Activated CD4-positive, alpha-beta T cell treated with anti-CD3 and anti-CD28 coated beads, Interleukin-2, amount 10 ng/mL, durations not matched to agents 7 days and 5 days (primary cell): ENCODE measurements at places on chromosomes 7 and 10. TPM values are rescaled to one million over a fixed set of nuclear protein-coding genes. Genes with fewer than 3 reads are reported as not detected.

DNA sequence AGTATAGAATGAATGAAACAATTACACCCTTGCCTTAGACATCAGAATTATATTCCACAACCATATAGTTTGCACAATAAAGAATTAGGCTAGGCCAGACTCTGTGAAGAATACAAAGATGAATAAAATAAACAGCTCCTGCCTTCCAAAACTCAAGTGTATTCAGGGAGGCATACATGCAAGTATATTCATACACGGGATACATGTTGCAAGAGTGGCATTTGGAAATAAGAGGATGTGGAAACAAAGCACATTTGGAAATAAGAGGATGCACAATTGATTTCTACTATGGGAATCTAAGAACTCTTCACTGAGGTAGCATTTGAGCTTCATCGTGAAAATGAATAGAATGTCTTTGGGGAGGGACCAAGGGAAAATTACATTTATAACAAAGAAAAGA lies 27.0 kb upstream of the TMEM26 start:
- no peak for DNase-seq

DNA sequence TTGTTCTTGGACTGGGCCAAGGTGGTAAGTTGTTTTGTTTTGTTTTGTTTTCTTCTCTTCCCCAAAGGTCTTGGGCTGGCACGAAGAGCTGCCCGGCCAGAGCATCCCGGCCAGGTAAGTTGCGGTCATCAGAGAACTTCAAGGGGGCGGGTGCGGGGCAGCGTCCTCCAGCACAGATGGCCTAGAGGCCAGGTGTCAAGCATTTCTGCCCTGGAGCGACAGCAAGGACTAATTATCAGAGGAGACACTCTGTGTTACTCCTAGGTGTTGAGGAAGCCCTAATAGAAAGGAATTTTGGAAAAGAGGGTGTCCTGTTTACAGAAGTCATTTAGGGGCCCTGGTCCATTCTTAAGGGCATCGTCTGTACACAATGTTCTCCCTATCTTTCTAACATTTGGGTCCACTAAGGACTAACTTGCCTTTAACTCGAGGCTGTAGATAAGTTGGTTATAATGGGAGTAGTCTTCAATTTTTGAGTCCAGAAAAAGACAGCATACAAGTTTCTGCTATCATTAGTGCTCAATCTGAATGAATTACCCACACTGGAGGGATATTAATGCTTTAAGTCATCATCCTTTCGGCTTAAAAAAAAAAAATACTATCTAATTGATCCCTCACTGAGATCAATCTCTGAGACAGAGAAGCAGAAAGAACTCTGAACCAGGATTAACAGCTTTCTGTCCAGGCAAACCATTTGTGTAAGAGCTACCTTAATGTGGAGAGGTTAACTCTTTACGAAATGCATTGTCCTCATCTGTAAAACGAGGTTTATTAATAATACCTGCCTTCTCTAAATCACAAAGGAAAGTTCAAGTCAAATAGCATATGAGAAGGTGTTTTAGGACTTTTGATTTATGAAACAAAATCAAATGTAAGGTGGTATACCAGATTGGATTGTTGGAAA lies 1.5 kb downstream of the ITGB8 start:
- DNase-seq = no peak

DNA sequence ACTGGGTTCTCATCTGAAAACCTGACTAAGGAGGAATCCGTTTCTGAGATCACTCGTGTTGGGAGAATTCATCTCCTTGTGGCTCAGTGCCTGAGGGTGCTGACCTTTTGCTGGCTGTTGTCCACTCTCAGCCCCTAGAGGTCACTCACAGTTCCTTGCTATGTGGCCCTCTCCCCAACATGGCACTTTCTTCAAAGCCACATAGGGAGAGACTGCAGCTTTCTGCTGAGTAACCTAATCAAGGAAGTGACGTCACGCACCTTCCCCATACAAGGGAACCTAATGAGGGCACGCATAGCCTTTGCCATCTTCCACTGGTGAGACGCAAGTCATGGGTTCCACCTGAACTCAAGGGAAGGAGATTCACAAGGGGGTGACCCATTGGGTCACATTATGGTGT lies 23.2 kb downstream of the STEAP1B start:
- DNase-seq = no peak

GRCh38 chr10:79310911-79311573 lies 36.2 kb upstream of the PPIF start:
- no peak for DNase-seq

DNA sequence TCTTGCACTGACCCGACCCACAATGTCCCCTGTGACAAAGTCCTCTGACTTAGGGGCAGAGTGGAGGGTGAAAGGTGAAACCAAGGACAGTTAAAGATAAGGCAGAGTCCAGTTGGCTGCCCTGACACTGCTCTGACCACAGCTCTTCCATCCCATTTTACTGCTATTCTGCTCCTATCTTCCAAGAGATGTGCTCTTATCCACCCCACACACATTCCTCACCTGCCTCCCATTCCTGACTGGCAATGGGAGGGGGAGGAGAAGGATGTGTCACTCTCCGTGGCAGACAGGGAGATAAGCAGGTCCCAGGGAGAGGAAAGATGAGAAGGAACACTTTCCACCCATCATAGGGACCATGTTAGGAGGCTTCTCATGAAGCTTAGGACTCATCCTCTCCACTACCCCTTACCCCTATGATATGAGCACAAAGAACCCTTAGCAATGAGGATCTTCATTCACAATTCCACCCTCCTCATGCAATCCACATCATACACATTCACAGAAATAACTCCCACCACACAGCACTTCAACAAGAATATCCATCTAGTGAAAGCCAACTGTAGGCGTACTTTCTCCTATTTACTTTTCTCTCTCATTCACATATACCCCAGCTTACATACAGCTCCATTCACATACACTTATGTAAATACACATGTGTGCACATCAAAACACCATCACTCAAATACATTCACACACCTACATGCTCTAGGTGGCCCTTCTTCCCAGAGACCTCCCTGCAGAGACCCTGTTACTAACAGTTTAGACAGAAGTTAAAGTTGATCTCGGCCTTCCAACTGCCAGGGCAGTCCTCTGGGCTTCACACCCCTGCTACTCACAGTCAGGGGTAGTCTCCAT lies 6.6 kb downstream of the SYNPO2L start:
- no peak for DNase-seq

DNA sequence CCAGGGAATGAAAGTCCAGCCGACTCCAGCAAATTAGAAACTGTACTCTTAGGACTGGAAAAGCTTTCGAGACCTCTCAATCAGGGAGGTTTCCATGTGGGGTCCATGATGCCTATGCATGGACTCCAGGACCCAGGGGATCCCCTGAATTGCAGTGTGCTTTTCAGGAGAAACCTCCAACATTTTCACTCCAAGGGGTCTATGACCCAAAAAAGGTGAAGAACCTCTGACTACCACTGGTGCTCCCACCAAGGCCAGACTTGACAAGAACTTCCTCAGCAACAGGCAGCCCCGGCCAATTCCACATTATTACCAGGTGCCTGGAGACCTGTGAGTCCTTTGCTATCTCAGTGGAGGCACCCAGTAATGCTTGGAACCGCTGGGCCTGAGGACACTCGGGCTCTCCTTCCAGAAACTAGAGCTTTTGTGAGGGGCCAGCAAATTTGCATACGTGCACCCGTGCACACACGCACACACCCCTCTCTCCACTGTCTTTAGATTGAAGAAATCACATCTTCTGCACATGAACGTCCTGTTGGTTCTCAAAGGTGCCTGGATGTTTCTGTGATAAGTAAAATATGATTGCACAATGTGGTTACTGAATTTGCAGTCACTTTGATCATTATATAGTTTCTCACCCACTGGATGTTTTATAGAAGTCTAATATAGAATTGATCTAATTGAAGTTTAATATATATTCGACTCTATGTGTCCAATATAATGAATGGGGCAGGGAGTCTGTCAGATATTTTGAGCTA lies 54.7 kb downstream of the SYPL1 start:
- DNase-seq = no peak

The ABHD11 gene
- 15.6 TPM for total RNA-seq

The CELF2 gene
- 165 TPM for total RNA-seq

The ZNF800 gene
- 50.7 TPM for total RNA-seq

The HHEX gene
- total RNA-seq = 0.25 TPM
